ENCODE measurements at places on chromosomes 2 and 18.

GRCh38 chr2:235597081-235597615, 103.3 kb downstream of the AGAP1 start:
- no peak for DNase-seq

DNA sequence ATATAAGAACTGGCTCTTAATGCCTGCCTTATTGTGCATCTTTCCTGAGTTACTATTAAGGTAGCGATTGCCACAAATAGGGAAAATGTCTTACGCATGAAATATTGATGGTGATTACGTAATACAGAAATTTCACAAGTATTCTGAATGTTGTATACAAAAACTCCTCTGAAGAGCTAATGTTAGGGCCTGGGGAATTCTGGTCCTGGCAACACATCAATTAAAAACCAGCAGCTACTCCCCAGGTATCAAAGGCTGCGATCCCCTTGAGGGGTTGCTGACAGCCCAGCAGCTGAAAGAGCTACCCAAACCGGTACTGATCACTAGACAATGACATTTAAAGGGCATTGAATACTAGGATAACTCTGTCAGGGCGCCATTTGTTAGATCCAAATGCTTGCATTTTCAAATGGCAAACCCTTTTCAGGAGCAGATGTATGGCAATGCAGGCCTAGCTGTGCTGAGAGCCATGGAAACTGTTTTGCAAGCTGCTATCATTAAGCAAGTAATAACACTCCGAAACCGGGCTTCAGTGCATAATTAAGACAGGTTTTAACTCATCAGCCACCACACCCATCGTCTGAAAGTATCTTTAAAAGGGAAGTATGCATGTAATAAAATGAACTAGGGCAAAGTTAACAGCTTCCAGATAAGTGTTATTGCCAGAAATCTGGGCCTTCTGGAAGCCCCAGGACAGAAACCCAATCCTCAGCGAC, 78.4 kb downstream of the CLHC1 start:
- no peak for DNase-seq

DNA sequence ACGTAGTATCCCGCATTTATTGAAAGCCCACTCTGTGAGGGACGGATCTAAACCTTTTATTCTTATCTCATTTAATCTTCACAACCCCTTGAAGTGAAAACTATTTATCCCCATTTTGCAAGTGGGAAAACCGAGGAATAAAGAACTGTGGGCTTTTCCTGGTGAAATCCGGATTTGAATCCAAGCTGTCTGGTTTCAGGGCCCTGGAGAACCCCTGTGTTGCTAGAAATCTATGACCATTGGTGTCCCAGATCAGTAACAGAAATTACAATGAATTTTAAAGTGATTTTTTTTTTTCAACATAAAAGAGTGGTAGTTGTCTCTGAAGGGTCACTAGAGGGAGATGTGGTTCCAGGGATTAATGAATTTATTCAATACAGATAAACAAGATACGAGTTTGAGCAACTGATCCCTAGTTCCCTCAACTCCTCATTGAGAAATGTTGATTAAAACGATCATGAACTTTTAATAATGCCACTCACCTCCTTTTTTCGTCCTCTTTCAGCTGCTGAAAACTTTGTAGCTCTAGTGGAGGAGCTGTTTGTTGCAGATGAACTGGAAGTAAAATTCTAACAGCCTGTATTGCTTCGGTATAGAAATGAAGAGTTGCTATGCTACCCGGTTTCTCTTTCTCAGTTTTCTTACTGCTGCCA, 940 bp downstream of the XRCC5 start:
- no peak for DNase-seq

DNA sequence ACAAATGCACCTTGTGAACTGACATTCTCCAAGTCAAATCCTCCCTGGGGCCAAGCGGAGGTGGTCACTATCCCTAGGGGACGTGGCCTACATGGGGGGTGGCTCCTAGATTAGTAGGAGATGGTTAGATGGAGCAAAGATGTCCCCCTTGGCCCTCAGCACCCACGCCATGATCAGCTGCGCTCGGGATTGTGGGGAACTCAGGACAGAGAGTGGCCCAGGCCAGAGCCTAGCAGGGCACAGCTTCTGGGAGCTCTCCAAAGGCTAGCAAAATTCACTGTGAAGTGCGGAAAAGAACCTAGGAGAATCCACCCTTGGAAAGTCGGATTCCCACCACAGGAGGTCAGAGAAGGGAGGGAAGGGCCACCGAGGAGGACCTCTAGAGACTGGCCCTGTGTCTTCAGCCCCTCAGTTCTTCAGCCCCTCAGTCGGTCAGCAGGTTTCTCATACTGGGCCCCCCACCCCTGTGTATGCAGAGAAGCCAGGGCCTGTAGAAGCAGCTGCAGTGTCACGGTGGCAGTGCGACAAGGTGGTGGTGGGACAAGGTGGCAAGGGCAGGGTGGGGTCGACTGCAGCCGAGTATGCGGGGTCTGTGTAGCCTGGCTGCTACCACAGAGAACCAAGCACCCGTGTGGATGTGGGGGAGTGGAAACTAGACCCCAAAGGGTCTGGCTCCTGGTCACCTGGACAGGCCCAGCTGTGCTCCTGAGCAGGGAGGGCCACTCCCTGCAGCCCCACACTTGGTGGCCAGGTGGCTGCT, 18.4 kb downstream of the GPR55 start:
- no peak for DNase-seq

GRCh38 chr2:146721486-146721885, 1123.3 kb upstream of the ACVR2A start:
- no peak for DNase-seq

DNA sequence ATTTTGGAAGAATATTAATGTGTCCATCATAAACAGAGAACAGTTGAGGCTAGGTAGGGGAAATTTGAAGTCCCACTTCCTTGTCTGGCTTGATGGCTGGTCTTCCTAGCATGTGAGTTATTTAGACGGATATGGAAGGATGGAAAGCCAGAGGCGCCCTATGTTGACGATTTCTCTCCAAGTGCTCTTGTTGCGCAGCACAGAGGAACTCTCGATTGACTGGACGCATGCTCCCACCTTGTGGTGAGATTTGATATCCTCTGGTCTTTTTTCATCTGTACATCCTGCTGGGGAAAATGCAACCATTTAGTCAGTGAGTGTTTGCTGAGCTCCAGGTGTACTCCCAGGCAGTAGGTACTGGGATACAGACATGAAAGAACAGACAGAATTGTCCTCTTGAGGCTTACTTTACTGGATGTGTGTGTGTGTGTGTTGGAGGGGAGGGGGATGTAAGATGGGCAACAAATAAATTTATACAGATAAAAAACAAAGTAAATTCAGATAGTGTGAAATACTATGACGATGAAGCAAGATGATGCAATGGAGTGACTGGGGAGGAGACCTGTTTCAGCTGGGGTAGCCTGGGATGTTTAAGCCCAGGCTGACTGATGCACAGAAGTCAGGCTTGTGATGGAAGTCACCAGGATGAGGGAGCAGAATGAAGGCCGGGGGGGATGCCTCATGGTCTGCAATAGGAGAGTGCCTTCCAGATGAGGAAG, 137.2 kb downstream of the TRIM43 start:
- no peak for DNase-seq

DNA sequence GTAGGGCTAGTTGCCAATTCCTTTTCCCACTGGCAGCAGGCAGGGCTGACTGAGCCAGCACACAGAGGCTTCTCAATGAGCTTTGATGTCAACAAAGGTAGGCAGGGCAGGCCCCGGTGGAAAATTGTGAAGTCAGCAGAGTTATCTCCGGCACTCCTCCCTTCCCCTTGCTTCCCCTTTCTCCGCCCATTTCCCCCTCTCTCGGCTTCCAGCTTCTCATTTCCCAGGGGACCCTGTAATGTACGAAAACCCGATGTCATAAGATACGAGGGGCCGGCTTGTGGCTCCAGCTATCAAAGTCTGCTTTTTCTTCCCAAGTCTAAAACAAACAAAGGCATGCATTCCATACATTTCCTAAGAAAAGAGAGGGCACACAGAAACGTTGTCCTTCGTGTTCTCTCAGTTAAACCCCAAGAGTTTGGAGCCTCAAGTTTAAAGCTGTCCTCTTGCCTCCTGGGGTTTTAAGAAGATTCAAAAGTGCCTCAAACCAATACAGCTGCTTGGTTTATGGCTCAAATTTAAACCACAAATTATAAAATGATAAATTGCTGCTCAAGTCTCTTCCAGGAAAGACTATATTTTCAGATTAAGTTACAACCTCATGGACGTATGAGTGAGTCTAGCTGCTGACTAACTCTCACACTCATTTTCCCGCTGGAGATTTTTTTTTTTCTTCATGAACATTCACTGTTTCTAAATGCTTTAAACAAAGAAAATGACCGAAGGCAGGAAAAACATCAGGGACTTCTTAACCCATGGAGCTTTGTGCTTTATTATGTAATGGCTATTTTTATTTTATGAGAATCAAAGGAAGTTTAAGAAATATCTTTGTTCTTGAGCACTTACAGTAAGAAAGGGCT, 27.2 kb upstream of the EML4 start:
- no peak for DNase-seq

DNA sequence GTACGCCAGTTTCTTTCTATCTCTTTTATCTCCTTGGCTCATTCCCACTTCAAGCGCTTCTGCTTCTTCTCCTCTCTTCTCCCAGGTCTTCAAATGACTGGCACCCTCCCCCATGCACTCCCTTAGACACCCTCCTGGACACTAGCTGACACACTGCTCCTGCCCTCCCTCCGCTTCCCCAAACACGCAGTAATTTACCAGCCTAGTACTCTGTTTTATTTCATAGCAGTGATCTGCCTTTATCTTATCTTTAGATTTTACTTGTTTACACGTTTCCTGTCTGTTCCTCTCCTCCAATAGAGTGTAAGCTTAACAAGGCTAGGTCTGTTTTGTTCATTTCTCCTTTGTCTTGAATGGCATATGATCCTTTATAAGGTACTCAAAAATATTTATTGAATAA, 93.9 kb downstream of the SCN3A start:
- DNase-seq = no peak

DNA sequence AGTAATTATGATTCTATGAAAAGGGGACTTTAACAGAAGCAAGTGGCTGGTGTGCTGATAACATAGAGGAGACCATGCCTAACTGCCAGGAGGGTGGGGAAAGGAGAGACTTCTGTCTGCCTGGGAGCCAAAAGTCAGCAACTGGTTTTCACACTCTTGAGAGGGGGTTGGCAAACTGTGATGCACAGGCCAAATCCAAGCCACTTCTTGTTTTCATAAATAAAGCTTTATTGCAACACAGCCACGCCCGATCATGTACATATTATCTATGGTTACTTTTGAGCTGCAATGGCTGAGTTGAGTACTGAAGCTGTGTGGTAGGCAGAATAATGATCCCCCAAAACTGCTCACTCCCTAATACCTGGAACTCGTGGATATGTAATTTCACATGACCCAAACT, 208.4 kb downstream of the LNPK start:
- no peak for DNase-seq

- DNase-seq = no peak
These were observed 5.9 kb downstream of the OBSL1 start for GRCh38 chr2:219565130-219566080.

- no peak for DNase-seq
These were observed 1.6 kb upstream of the GPR17 start for GRCh38 chr2:127644066-127645025.

- DNase-seq = no peak
These were observed 77.2 kb downstream of the C1D start for GRCh38 chr2:67985586-67985985.

DNA sequence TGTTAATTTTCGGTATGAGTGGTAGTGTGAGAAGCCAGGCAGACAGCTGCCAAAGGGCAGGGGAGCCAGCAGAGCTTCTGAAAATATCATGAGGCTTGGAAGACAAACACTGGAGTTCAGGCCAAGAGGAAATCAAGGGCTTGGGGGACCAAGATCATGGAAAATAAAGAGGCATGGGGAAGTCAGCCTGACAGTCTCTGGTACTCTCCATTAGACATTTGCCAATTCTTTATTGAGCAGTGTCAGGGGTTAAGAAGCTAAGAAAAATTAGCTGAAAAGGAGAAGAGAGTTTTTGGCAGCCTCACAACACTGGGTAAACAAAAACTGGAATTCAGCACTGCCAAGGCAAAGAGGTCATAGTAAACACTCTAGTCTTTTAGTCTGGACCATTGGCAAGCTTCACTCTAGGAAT, 612.7 kb downstream of the EPHA4 start:
- DNase-seq = no peak

DNA sequence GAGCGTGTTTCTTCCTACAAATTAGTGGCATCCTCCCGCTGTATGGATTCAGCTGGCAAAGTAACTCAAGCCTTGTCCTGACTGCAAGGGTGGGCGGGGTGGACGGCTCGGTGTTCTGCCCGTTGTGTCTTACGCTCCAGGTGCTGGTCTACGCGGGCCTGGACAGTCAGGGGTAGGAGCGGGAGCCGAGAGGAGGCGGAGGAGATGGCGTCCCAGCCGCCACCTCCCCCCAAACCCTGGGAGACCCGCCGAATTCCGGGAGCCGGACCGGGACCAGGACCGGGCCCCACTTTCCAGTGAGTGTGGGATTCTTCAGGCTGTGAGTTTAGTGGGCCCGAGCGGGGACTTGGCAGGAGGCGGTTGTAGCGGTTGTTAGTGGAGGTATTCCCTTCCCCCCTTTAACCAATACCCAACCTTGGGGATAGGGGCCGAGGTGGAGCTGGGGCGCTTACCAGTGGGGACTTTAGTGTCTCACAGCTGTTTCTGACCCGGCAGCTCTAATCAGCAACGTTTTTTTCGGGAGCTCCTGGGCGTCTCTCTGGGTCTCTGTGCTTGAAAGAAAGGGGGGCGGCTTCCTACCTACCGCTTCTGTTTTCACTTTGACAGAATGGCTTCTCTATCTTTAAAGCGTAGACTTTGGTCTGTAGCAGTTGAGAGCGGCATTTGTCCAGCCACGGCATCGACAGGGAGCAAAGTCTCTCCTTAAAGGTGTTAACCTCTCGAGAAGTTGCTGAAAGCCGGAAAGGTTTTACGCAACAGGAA, at the start of the genes PEX13 and PUS10:
TSS of gene PEX13 (plus strand) at position 165 of the 762 bp plus-strand sequence. CDS start at position 205, 40 bp downstream.
TSS of gene PUS10 (minus strand) at position 700 of the 762 bp plus-strand sequence. CDS start 6,365 bp downstream, outside the sequence.
- peak; percentile 25 for DNase-seq

- no peak for DNase-seq
These were observed 350.8 kb upstream of the RGPD4 start for GRCh38 chr2:107475859-107476258.

DNA sequence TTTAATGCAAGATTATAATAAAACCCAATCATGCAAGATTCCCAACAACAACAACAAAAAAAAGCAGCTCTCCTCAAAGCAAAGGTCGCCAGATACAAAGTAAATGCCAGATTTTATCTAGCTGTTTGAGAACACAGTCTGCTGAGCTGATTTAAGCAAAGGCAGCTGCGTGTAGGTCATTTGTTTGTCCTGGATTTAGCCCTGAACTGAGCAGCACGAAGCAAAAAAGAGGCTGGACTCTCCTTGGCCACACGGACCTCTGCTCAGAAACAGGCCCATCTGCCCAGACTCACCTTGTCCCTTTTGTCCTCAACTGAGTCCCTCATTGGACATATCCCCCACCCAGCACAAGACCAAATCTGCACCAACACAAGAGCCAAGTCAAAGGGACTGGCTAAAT, 91.5 kb downstream of the PID1 start:
- DNase-seq = no peak

GRCh38 chr2:174716785-174717184, 47.5 kb downstream of the CHRNA1 start:
- no peak for DNase-seq

GRCh38 chr2:55912926-55913325, 10.7 kb downstream of the EFEMP1 start:
- DNase-seq = no peak

- no peak for DNase-seq
These were observed 198.2 kb downstream of the NCKAP5 start for GRCh38 chr2:133369901-133370658.
